Sigmoid colon (tissue), 7 donors: ENCODE measurements at places on chromosomes 12 and 14. TPM values are rescaled to one million over a fixed set of nuclear protein-coding genes. Genes with fewer than 3 reads are reported as not detected.

Gene STYK1
- 0.36 TPM for total RNA-seq

- DNase-seq, result no peak
Observed at GRCh38 chr12:24751181-24751580, 197.7 kb downstream of the BCAT1 start.

Gene ESR2
- total RNA-seq, result 0.16 TPM

Gene CLEC1B
- total RNA-seq, result not detected

GRCh38 chr12:88630561-88630960 is 50.3 kb upstream of the KITLG start:
- no peak for DNase-seq

GRCh38 chr14:71748196-71748595 is 184.0 kb upstream of the RGS6 start:
- no peak for DNase-seq

Gene SLC39A2
- not detected for total RNA-seq

GRCh38 chr14:51283402-51284085 is 43.5 kb downstream of the TMX1 start:
- DNase-seq, result no peak

Gene LRRIQ1
- total RNA-seq, result 0.33 TPM

GRCh38 chr12:52155048-52155868 is 36.6 kb downstream of the KRT80 start:
- DNase-seq, result no peak

GRCh38 chr14:75822522-75823141 is 159.2 kb downstream of the TGFB3 start:
- DNase-seq, result peak; percentile 69

Gene CSRP2
- 20.3 TPM for total RNA-seq

DNA sequence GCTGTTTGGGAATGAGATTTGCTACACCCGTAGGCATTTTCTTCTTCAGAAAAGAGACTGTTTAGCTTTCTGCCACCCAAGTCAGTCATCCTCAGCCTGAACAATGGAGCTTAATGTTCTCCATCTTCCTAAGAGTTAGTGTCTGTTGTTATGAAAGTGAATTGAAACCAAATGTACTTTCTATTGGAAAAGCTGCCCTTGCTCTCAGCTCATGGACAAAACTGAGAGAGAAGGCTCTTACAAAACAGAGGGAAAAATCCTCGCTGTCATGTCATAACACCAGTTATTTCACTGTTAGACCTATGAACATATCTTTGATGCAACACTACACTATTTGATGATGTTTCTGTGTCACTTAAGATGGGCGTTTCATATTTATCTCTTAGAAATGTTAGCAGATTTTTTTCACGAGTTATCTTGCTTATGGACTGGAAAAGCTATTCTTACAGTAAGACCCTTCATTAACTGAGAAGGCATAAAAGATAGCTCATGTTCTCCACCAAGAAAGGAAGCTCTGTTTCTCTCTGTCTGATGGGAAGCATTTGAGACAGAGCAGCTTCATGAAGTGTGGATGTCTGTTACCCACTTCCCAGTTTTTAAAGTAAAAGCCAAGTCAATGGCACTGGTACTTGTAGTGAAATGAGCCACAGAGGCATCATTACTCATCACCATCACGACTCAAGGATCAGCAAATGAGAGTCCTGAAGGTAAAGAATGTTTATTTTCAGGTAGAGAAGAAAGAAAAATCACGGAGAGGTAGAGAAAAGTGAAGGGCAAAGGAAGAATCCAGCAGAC is 483.9 kb downstream of the ZFP36L1 start:
- no peak for DNase-seq

Gene NTF3
- 0.71 TPM for total RNA-seq

- no peak for DNase-seq
Observed at GRCh38 chr14:53538316-53538881, 385.3 kb upstream of the DDHD1 start.

DNA sequence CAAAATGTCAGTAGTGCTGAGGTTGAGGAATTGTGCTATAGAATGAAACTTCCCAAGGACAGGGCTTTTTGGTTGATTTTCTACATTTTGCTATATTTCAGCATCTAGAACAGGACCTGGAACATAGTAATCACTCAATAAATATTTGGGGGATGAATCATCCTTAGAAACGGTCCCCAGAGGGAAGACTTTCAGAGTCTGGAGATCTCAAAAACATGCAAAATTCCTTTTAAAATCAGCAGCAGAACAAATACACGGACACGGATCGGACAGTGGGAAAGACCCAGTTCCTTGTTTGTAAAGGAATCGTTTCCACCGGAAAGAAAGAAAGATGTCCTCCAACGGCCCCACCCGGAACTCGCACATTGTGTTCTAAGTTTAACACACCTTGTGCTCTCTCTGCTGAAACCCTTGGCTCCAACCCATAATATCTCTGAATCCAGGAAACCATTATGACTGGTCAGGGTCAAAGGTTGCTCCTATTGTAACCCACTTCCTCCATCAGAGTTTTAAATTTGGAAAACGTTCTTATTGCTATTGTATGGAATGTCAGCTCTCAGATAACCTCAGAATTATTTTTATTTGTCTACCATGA is 617.2 kb downstream of the MED13L start:
- DNase-seq, result no peak

DNA sequence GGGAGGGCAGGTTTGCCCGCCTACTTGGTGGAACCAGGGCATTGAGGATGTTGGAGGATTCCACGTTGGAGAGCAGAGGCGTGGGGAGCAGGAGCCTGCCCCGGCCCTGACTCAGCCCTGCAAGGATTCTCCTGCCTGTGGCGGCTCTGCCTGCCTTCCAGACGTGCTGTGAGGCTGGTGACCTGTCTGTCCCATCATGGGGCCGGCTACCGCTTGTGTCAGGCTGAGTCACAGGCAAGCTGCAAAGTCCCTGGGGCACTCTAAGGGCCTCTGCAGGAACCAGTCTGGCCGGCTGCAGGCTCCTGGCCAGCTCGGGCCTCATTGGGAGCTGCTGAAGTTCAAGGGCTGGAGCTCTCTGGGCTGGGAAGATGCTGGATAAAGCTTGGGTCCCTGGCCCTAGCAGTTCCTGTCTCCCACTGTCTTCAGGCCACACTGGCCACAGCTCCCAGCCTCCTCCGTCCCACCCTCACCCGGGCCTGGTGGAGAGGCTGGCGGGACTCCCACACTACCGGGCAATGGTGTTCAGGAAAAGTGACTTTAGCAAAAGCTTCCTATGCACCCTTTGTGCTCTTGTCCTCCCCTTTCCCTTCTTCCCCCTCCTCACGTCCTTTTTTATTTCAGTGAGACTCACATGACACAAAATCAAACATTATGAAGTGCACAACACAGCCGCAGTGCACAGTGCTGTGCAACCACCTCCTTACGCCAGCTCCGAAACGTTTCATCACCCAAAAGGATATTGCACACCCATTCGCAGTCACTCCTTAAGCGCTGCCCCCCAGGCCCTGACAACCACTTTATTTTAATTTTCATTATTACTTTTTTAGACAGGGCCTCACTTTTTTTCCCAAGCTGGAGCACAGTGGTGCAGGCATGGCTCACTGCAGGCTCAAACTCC is 22.0 kb upstream of the ULK1 start:
- no peak for DNase-seq

- no peak for DNase-seq
Observed at GRCh38 chr12:99916555-99916954, 68.2 kb downstream of the ANKS1B start.

Gene RPS6KL1
- total RNA-seq, result 5.6 TPM

GRCh38 chr12:45342848-45343247 is 127.0 kb downstream of the ANO6 start:
- DNase-seq, result no peak

Gene TXNDC16
- total RNA-seq, result 12.2 TPM

DNA sequence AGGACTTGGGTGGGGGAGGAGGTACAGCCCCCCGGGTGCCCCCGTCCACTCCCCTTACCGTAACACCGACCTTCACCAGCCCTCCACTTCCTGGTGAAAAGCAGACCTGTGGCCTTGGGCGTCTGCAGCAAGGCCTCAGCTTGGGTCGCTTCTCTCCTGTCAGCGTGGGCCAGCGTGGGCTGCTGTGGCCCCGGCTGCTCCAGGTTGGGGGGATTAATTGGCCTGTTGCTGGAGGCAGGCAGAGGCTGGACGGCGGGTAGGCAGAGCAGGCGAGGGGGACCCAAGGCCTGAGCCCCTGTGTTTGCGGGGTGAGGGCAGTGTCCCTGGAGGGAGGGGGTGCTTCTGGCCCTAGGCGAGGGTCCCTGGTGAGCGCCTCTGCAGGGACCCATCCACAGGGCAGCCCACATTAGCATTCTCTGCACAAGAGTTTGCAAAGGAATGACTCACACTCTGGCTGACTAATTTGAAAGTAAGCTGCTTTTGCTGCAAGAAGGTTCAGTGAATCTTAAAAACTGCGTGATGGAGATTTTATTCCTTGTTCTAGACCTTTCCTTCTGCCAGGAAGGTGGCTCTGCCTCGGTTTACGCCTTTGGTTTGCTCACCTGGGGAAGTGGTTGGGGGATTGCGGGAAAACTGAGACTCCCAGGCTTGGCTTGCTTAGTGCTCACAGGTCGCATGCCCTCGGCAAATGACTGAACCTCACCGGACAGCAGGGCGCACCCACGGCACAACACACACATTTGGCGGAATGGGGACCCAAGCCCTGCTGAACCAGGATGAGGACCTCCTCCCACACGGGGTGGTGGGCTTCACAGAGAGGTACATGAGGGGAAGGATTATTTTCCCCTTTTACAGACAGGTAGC is 37.9 kb upstream of the DLK1 start:
- DNase-seq, result no peak

DNA sequence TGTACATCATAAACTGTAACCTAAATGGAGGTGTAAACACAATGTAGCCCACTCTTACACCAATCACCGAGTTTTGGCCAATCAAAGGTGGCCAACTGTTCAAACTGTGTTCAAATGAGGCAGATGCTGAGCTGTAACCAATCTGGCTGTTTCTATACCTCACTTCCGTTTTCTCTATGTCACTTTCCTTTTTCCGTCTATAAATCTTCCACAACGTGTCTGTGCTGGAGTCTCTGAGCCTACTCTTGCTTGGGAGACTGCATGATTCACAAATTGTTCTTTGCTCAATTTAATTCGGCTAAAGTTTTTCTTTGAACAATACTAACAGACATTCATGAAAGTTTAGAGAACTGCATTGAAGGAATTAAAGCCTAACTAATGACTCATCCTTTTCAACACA is 547.1 kb upstream of the USP15 start:
- DNase-seq, result no peak

DNA sequence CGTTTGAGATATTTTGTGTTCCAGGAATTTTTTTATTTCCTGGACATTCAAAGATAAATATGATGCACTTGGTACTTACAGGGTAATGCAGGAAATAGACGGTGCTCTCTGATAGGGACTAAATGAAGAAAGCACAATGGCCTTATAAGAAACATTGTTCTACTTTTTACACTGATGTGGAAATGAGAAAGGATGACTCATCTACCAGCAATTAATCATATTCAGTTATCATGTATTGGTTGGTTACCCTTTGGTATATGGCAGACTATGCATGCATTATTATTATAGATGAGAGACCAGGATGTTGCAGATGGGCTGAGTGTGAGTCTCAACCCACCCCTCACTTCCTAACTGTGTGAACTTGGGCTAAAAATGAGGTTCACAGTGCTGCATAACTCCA is 222.2 kb downstream of the FLRT2 start:
- DNase-seq, result no peak

DNA sequence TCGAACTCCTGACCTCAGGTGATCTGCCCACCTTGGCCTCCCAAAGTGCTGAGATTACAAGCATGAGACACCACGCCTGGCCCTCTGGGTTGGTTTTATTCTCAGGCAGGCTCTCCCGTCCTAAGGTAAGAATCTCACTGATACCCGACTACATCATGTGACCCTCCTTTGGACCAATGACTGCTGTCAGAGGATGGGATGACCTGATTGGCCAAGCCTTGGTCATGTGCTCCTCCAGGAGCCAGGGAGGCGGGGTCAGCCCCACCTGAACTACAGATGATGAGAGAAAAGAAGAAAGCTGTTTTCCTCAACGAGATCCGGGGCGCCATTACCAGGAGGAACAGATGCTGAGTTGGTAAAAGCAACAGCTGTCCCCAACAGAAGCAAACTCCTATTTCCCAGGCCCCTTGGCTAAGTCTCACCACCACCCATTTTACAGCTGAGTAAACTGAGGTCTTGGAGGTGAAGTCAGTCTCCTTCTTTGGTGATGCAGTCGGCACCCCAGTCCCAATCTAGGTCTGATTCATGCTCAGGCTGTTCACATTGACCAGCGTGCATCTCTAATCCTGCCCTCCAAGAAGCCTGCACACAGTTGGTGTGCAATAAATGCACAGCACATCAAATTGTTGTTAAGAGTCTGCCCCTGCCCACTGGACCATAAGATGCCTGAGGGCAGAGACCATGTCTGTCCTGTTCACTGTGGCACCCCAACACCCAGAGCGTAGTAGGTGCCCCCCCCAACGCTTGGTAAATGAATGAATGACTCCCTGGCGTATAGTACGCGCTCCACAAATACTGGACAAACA is 118.8 kb downstream of the SCARB1 start:
- DNase-seq, result no peak

DNA sequence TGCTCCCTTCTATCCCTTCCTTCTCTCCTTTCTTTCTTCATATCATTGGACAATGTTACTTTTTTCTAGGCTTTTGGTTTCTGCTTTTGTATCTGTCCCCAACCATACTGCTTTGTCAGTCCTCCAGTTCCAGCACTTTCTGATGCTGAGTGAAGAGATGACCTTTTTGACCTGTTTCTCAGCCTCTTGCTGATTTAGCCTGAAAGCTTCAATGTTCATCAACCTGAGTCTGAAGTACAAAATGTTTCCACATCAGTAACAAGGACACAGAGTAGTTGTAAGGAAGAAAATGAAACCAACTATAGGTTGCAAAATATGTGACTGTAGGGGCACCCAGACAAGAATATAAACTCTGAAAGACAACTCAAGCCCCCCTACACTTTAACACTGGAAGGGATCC is 25.2 kb upstream of the AKAP6 start:
- no peak for DNase-seq

DNA sequence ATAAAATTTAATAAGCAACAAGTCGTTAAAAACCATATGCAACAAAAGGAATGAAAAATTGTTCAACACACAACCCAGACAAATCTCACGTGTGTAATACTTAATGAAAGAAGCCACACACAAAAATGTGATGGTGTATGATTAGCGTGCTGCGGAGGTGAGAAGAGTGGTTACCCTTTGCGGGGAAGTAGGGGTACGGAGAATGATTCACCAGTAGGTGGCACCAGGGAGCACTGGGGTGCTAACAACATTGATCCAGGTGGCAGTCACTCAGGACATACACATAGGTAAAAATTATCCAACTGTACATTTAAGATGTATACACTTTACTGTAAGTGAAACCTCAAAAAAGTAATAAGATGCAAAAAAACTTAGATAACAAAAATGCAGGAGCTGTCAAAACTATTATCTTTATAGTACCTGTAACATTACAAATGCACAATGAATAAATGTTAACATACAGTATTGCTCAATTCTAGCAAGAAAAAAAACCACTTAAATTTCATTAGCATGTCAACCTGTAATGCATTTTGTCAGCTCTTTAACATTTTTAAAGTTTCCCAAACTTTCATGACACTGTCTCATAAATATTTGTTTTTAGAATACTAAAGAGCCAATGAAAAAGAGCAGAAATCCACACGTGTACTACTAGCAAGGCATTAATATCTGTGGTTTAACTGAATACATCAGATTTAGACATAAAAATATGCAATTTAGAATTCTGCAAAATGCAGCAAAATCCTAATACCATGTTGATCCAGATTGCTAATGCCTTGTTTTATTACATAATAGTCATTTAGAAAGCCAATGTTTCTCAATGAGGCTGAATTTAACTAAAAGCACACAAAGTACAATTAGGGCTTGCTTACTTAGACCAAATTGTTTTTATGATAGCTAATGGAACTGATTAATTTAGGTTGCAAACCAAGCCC is 46.7 kb downstream of the TMCC3 start:
- DNase-seq, result no peak

- no peak for DNase-seq
Observed at GRCh38 chr14:95402578-95402977, 82.9 kb upstream of the CLMN start.

Gene PTPN21
- total RNA-seq, result 29.1 TPM
